T-helper 2 cell treated with Interferon-gamma antibody and Interleukin-4, amounts not matched to agents 100 ng/mL and 5 ng/mL, for 36 hours (primary cell): ENCODE measurements at places on chromosomes 3 and 15. TPM values are rescaled to one million over a fixed set of nuclear protein-coding genes. Genes with fewer than 3 reads are reported as not detected.

EPHA6 gene
- 0.07 TPM in 1 of 2 replicates, not detected in the other for total RNA-seq

PLS1 gene
- 5.5 and 6.1 TPM in 2 replicates for total RNA-seq

GNAT1 gene
- total RNA-seq: not detected in 2 replicates

CPA3 gene
- total RNA-seq: not detected in 2 replicates

KIF15 gene
- total RNA-seq: 43.3 and 44.8 TPM in 2 replicates

NANOGP8 gene
- total RNA-seq: not detected in 2 replicates

TGM5 gene
- total RNA-seq: 0.09 and 0.11 TPM in 2 replicates

CHRNA7 gene
- not detected in 2 replicates for total RNA-seq

ZNF501 gene
- 1.8 and 1.9 TPM in 2 replicates for total RNA-seq

GATA2 gene
- not detected in 2 replicates for total RNA-seq
